ENCODE measurements at places on chromosomes 4 and X. TPM values are rescaled to one million over a fixed set of nuclear protein-coding genes. Genes with fewer than 3 reads are reported as not detected.

Gene HTR2C
- total RNA-seq: not detected

DNA sequence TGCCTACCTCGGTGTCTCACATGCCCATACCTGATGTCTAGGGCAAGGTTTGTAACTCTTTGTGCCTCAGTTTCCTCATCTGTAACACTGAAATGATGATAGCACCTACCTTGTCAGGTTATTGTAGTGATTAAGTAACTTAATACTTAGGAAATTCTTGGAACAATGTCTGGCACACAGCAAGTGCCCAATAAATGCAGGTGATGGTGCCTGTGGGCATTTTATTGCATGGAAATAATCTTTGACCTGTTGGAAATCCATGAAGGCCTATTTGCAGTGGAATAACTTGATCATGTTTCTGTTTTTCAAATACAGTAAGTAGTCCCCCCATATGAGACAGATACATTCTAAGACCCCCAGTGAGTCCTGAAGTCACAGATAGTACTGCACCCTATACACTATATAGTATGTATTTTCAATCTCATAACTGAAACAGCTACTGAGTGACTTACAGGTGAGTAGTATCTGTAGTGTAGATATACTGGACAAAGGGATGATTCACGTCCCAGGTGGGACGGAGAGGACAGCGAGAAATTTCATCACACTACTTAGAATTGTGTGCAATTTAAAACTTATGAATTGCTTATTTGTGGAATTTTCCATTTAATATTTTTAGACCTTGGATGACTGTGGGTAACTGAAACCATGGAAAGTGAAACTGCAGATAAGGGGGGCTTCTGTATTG lies 42.1 kb downstream of the AFF1 start:
- H3K4me1 ChIP-seq: peaks cover 40% of the 10 kb centered on the region
- H3K4me3 ChIP-seq: no peak overlapping the region
- DNase-seq: no peak
- H3K27ac ChIP-seq: peak overlapping the region; percentile 55
- H3K36me3 ChIP-seq: no peaks in the 10 kb centered on the region

DNA sequence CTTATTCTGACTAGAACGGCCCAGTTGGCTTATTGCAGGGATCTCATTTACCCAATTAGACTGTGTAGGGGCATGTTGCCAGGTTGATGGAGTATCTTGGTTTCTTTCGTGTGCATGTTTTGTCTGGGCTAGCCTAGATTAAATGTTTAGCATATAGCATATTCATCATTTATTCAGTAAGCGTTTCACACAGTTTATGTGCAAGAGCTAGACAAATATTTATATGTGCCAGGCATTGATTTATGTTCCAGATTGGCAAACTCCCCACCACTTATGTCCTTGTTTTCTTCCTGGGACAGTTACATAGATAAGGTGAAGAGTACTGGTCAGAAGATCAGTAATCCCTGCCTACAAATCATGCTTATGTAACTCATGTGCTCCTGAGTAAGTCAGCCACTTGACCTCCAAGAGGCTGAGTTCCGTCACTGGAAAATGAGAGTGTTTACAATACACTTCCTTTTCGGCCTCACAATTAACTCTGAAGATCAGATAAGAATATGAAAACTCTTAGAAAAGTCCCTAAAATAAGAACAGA lies 57.2 kb downstream of the RUFY3 start:
- no peaks in the 10 kb centered on the region for H3K36me3 ChIP-seq
- H3K27me3 ChIP-seq: no peaks in the 10 kb centered on the region
- 0 out of 2 replicates have a peak, but pooled peaks cover 4% of the 10 kb centered on the region for H3K4me1 ChIP-seq

- no peaks in the 10 kb centered on the region for H3K36me3 ChIP-seq
- no peak for DNase-seq
- H3K4me1 ChIP-seq: peaks cover 7% of the 10 kb centered on the region
- H3K27ac ChIP-seq: no peak overlapping the region
These were observed 24.0 kb downstream of the CD99L2 start for GRCh38 chrX:150874448-150874847.

- peak overlapping the region; percentile 57 for H3K27ac ChIP-seq
- H3K27me3 ChIP-seq: no peaks in the 10 kb centered on the region
- H3K36me3 ChIP-seq: no peaks in the 10 kb centered on the region
These were observed 48.5 kb downstream of the PRPS1 start for GRCh38 chrX:107676559-107677378.

- H3K4me3 ChIP-seq: no peak overlapping the region
- DNase-seq: no peak
These were observed 174.3 kb upstream of the TENM3 start for GRCh38 chr4:182068920-182069319.

Gene FAM13A
- total RNA-seq: 0.15 TPM

DNA sequence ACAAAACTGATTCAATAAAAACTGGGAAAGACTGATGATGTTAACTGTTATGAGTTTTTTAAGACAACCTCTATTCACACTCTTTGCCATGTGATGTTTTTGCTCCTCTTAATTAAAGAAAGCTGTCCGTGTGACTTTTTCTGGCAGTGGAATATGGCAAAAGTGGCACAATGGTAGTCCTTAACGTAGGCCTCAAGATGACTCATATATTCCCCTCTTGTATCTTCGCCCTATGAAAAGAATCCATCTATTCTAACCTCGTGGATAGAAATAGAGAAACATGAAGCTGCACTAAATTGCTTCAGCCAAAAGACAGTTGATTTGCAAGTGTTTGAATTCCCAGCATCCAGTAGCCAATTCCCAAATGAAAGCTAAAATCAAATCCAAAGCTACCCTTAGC lies 603.8 kb upstream of the PCDH7 start:
- no peaks in the 10 kb centered on the region for H3K27me3 ChIP-seq
- no peak for DNase-seq
- no peak overlapping the region for H3K27ac ChIP-seq
- H3K4me1 ChIP-seq: no peaks in the 10 kb centered on the region

GRCh38 chr4:184420402-184420801 lies 53.9 kb downstream of the IRF2 start:
- H3K27me3 ChIP-seq: no peaks in the 10 kb centered on the region
- peaks cover 40% of the 10 kb centered on the region for H3K36me3 ChIP-seq
- DNase-seq: peak; percentile 20
- peaks cover 71% of the 10 kb centered on the region for H3K4me1 ChIP-seq
- peak overlapping the region; percentile 58 for H3K4me3 ChIP-seq
- H3K27ac ChIP-seq: peak overlapping the region; percentile 95

Gene AREG
- total RNA-seq: not detected

Gene FAAH2
- total RNA-seq: 1.5 TPM

DNA sequence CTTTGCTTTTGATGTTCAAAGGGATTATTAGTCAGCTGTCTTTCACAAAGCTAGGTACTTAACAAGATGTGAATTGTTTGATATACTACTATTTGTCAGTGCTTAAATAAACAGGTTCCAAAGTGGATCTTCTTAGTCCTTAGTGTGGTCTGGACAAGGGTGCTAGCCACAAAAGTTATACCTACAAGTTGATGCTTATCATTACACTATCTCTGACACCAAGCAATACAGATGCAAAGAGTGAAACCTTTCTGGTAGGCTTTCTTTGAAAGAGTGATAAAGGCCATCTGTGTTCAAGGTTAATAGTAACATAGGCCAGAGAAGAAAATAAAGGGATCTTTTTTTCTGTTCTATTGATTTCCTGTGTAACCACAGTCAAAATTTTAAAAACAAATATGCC lies 12.2 kb upstream of the RBPJ start:
- no peaks in the 10 kb centered on the region for H3K27me3 ChIP-seq
- DNase-seq: no peak
- no peak overlapping the region for H3K4me3 ChIP-seq
- no peaks in the 10 kb centered on the region for H3K36me3 ChIP-seq

Gene UGT2B15
- total RNA-seq: 0.27 TPM

Gene TMEM131L
- total RNA-seq: 85.2 TPM

GRCh38 chrX:56468441-56468840 lies 95.0 kb upstream of the UBQLN2 start:
- no peaks in the 10 kb centered on the region for H3K36me3 ChIP-seq
- no peak overlapping the region for H3K27ac ChIP-seq
- no peak for DNase-seq
- no peaks in the 10 kb centered on the region for H3K4me1 ChIP-seq
- no peak overlapping the region for H3K4me3 ChIP-seq
- no peaks in the 10 kb centered on the region for H3K27me3 ChIP-seq

- DNase-seq: no peak
- no peaks in the 10 kb centered on the region for H3K4me1 ChIP-seq
- no peak overlapping the region for H3K4me3 ChIP-seq
These were observed 19.1 kb downstream of the HAUS3 start for GRCh38 chr4:2222838-2223237.

DNA sequence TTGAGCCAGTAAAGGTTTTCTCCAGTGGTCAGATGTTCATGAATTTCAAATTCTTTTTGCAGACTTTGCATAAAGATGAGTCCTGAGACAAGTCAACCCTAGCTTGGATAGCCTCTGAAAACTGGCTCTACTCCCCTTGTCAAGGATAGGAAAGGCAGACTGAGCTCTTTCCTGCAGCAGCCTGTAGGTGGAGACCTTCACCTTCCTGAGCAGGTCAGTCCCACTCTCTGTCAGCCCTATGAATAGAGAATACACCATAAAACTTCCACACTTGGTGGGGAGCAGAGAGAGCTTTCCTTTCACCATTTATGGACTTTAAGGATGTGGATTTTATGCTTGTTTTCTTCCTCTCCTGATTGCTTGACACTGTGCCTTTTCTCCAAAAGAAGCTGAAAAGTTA lies 41.9 kb downstream of the PCDH19 start:
- H3K27ac ChIP-seq: no peak overlapping the region
- H3K27me3 ChIP-seq: no peaks in the 10 kb centered on the region
- H3K36me3 ChIP-seq: no peaks in the 10 kb centered on the region
- H3K4me1 ChIP-seq: no peaks in the 10 kb centered on the region

GRCh38 chr4:89222170-89222569 lies 85.4 kb downstream of the GPRIN3 start:
- DNase-seq: peak; percentile 28
- no peak overlapping the region for H3K27ac ChIP-seq

DNA sequence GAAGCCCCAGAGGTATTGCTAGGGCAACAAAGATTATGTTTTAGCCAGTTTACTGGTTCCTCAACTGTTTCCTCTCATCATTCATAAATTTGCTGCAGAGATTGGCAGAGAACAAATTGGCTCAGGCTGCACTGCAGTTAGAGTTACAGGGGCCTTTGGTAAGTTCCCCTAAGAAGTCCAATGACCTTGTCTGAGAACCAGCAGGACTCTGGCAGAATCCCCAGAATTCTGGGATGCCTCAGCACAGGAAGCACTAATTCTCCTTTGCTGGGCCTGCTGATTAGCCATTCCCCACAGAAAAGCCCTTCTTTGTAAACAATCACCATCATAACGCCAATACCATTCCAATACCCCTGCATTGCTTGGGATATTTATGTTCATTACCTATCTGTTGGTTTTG lies 151.3 kb downstream of the USP46 start:
- no peak for DNase-seq
- H3K36me3 ChIP-seq: no peaks in the 10 kb centered on the region
- no peak overlapping the region for H3K27ac ChIP-seq
- H3K4me3 ChIP-seq: no peak overlapping the region
- H3K4me1 ChIP-seq: no peaks in the 10 kb centered on the region

GRCh38 chr4:2790583-2791517 lies 2.0 kb upstream of the SH3BP2 start:
- peaks cover 49% of the 10 kb centered on the region for H3K4me1 ChIP-seq
- no peak overlapping the region for H3K27ac ChIP-seq
- no peaks in the 10 kb centered on the region for H3K27me3 ChIP-seq
- no peak overlapping the region for H3K4me3 ChIP-seq
- H3K36me3 ChIP-seq: no peaks in the 10 kb centered on the region
